ENCODE measurements at places on chromosomes 16 and 17.

DNA sequence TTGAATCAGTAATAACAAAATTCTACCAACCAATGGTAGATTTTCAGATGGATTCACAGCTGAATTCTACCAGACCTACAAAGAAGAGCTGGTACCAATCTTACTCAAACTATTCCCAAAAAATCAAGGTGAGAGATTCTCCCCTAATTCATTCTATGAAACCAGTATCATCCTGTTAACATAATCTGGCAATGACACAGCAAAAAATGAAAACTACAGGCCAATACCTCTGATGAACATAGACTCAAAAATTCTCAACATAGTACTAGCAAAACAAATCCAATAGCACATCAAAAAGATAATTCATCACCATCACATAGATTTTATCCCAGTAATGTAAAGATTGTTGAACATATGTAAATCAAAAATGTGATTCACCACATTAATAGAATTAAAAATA is 234.4 kb upstream of the KIF2B start:
- DNase-seq, result no peak

DNA sequence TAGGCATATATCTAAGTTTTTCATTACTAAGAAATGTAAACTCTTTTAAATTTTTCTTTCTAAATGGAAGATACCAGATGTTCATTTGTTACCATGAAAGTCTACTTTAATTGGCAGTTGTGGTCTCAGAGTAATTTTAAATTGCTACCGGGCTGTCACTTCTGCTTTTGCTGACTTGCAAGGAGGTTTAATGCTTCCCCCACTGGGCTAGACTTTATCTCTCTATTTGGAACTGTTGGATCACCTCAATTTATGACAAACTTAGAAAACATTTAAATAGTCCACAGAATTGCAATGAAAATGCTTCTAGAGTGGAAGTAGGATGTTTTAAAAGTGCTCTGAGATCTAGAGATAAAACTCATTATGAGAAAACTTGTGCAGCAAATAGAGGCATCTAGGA is 479.8 kb upstream of the GOT2 start:
- DNase-seq, result no peak

DNA sequence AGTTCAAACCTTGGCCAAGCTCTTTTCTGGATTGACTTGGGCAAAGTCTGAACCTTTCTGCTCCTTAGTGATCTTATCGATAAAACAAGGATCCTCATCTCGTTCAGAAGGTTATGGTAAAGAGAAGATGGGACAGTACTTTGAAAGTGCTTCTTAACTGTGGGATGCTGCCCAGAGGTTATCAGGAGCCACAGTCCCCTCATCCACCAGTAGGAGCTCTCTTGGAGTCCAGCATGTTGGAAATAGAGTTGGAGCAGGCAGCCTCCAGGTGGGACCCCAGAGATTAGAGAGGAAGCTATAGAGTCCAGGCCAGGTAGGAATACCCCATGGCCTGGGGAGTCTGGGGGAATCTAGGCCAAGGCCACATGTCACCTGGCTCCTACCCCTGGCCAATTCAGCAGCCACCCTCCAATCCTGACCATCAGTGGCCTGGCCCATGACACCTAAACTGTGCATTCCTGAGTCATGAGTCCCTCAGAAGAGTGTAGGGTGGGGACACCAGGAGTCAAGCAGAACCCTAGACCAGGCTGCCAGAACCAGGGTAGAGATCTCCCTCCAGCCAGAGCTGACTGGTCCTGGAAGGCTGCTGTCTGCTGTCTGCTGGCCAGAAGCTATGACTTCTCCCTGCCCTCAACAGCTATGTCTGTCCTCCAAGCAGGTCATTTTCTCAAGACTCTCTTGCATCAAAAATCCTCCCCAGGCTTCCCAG is 144.3 kb downstream of the AIPL1 start:
- no peak for DNase-seq

DNA sequence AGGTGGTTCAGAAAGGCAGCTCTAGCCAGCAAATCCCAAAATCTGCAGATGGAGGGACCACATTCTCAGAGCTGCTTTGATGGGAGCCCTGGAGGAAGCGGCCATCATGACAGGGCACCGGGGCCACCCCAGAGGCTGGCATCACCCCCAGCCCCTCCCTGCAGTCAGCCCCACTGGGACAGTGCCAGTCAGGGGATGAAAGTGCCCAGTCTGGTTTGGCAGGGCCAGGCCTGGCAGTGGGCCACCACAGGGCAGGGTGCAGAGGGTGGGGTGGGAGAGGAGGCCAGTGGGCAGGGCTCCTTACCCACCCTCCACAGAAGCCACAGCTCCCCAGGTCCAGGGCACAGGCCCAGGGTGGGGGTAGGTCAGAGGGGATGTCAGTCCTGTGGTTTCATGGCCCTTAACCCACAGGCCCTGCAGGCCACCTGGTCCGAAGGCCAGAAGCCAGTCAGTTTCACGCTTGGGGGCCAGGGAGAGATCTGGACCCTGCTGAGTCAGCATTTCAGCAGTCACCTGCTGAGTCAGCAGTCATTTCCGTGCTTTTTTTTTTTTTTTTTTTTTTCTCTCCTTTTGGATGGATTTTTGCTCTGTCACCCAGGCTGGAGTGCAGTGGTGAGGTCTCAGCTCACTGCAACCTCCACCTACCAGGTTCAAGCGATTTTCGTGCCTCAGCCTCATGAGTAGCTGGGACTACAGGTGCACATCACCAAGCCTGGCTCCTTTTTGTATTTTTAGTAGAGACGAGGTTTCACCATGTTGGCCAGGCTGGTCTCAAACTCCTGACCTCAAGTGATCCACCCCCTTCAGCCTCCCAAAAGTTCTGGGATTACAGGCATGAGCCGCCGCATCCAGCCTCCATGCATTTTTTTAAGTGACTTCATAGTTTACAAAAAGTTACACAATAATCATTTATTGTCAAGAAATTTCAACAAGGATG is 10.4 kb downstream of the SLC25A10 start:
- no peak for DNase-seq

DNA sequence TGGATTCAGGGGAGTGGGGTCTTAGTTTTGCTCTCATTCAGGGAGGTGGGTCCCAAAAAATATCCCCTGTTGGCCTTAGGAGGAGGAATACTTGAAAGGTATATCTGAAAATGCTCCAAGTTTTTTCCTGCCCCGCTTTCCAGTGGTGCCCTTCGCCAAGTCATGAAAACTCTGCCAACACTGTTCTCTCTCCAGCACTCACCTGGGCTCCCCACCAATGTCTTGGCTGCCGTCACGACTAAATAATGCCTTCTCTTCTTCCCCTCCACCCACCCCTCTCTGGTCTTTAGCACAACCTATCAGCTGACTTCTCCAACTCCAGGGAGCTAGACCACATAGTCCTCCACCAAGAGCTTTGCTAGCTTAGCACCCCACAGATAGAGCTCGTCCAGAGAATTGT is 30.6 kb downstream of the ZFHX3 start:
- no peak for DNase-seq

DNA sequence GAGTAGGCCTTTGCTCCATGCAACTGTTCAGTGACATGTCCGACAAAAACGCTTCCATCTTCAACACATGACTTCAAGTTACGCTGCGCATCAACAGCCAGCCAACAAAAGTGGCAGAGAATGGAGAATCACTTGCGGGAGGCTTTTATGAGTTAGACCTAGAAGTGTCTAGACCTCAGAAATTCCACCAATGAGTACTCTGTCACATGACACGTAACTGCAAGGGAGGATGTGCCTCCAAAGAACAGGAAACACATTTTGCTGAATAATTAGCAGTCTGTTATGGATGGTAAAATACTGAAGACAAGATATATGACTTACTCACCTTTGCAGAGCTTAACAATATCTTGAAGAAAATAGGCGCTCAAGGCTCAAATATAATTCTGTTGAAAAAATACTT is 62.1 kb downstream of the MYO1D start:
- no peak for DNase-seq

- no peak for DNase-seq
Measured at GRCh38 chr16:52757746-52758472, 211.0 kb upstream of the TOX3 start.

DNA sequence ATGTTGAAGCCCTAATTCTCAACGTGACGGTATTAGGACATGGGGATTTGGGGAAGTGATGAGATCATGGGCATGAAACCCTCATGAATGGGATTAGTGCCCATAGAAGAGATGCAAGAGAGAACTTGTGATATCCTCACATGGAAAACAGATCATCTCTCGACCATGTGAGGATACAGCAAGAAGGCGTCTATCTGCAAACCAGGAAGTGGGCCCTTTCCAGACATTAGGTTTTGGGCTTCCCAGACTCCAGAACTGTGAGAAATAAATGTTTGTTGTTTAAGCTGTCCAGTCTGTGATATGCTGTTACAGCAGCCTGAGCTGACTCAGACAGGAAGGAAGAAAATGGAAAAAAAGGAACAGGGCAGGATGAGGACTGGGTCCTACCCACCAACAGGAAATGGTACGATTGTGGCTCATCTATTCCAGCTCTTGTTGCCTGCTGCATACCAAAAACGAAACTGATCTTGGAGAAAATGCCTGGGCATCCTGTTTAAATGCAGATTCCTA is 21.9 kb upstream of the SSTR2 start:
- DNase-seq, result no peak

DNA sequence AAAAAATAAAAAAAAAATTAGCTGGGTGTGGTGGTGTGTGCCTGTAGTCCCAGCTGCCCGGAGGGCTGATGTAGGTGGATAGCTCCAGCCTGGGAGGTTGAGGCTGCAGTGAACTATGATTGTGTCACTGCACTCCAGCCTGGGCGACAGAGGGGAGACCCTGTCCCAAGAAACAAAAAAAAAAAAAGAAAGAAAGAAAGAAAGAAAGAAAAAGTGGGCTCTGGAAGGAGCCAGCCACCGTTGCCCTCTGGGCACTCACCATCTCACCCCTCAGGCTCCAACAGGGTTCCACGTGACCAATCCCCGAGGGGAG is 87.3 kb upstream of the TOB1 start:
- DNase-seq, result no peak

DNA sequence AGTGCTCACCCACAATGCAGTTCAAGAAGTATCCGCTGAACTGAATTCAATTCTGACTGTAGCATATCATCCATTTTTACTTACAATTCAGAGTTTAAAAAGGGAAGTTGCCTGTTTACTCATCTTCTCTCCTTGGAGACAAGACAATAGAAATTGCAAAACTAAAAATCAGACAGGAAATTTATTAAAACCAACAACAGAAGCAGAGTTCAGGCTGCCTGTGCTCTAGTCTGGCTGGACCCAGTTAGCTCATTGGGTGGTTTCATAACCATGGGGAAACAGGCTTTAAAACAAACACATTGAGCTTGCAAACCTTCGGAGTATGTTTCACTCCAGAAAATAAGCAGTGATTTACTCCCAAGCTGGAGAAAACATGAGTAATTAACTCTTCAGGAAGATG is 321.4 kb downstream of the GRIN2A start:
- no peak for DNase-seq

DNA sequence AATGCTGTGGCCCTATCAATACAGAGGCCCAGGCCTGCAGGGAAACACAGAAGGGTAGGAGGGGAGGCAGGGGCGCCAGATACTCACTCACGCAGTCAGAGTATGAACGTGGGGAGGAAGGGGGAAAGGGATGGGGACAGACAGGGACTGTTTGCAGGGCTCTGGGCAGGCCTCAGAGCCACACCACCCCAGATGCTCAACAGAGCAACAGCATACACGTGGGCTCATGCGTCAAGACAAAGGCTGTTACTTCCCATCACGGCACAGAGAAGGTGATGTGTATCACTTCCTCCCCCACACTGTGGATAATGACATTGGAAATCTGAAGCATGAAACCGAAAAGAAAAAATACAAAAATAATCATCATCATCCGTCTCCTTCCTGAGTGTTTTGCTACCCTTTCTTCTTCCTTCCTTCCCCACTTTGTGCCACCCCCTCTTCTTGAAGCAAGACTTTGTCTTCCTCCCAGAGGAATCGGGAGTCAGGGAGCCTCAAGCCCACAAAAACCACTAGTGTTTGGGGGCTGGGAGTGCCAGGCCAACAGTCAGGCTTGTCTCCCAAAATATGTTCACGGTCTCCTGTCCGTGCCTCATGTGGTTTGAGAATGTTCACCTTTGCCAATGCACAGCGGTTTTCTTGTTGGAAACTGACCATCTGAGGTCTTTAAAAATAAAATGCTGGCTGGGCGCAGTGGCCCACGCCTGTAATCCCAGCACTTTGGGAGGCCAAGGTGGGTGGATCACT is 20.1 kb downstream of the SLC39A11 start:
- no peak for DNase-seq

- DNase-seq, result no peak
Measured at GRCh38 chr17:15947271-15947670, 2.3 kb downstream of the ADORA2B start.

GRCh38 chr17:60934723-60935122 is 257.1 kb downstream of the BCAS3 start:
- DNase-seq, result no peak

DNA sequence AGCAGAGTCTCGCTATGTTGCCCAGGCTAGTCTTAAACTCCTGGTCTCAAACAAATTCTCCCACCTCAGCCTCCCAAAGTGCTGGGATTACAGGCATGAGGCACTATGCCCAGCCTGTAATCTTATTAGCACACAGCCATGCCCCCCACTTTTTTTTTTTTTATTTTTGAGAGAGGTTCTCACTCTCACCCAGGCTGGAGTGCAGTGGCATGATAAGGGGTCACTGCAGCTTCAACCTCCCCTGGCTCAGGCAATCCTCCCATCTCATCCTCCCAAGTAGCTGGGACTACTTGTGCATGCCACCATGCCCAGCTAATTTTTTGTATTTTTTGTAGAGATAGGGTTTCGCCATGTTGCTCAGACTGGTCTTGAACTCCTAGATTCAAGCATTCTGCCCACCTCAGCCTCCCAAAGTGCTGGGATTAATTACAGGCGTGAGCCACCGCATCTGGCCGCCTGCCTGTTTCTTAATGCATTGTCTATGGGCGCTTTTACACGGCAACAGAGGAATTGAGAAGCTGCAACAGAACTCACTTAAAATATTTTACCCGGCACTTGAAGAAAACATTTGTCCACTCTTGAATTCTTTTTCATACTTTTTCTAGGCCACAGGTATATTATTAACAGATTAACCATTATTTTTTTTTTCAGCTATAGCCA is 8.8 kb upstream of the CEP20 start:
- no peak for DNase-seq

- peak; percentile 63 for DNase-seq
Measured at GRCh38 chr16:75074920-75075687, 41.5 kb downstream of the LDHD start.

DNA sequence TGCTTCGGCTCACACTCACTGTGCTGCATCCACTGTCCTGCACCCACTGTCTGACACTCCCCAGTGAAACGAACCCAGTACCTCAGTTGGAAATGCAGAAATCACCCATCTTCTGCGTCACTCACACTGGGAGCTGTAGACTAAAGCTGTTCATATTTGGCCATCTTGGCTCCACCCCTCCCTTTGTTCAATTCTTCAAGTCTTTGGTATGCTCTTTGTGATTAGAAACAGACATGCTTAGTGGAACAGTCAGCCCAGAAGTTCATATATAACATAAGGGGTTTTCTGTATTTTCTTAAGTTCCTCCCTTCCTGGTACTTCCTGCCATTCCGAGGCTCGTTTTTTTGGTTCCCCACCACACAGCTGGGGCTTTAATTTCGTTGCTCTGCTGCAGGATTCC is 398.5 kb upstream of the DYNLRB2 start:
- DNase-seq, result no peak

GRCh38 chr16:3465301-3465700 is 21.8 kb downstream of the NAA60 start:
- no peak for DNase-seq

DNA sequence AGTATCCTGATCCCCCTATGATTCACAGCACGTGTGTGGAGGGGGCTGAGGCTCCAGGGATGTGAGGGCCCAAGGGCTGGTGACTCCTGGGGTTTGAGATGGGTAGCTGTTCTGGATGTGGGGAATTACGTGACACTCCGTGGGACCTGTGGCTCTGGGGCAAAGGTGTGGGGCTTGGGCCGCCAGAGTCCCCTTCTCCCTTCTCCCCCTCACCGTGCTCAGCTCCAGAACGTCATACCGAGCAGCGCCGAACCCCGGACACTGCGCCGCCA is 7.2 kb downstream of the PLEKHH3 start:
- no peak for DNase-seq

Measured in stimulated activated CD8-positive, alpha-beta memory T cell treated with anti-CD3 and anti-CD28 coated beads, Interleukin-4, amount 100 ng/mL, for 1 hour (primary cell).